Thymus (tissue), 14 donors: ENCODE measurements at places on chromosomes 13 and 19. TPM values are rescaled to one million over a fixed set of nuclear protein-coding genes. Genes with fewer than 3 reads are reported as not detected.

RCBTB2 gene
- 16.7 TPM for total RNA-seq

LACC1 gene
- total RNA-seq, result 5.8 TPM

- H3K4me1 ChIP-seq, result no peaks in the 10 kb centered on the region
- H3K36me3 ChIP-seq, result no peaks in the 10 kb centered on the region
- no peak overlapping the region for H3K27ac ChIP-seq
- DNase-seq, result no peak
- H3K27me3 ChIP-seq, result no peaks in the 10 kb centered on the region
These were observed 21.6 kb downstream of the SERPINE3 start for GRCh38 chr13:51361106-51361505.

DNA sequence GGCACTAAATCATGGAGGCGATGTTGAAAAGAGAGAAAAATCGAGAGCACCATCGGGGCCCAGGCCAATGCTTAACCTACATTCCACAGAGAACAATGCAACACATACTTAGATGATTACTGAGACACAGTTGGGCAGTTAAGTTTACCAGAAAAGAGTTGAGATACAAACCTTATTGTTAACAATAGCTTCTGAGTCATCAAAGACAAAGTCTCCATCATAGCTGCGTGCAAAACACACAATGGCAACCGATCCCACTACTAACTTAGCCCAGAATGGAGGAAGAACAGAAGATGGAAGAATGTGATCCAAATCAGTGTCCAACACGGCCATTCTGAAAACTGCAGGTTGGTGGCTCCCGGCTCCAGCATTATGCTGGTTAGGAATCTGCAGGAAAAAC lies 6.2 kb downstream of the TMTC4 start:
- DNase-seq, result no peak
- peaks cover 7% of the 10 kb centered on the region for H3K4me1 ChIP-seq
- H3K27ac ChIP-seq, result no peak overlapping the region
- peaks cover 19% of the 10 kb centered on the region for H3K36me3 ChIP-seq
- H3K4me3 ChIP-seq, result no peak overlapping the region

GPR183 gene
- total RNA-seq, result 32.4 TPM

CEACAM21 gene
- 4.8 TPM for total RNA-seq

DNA sequence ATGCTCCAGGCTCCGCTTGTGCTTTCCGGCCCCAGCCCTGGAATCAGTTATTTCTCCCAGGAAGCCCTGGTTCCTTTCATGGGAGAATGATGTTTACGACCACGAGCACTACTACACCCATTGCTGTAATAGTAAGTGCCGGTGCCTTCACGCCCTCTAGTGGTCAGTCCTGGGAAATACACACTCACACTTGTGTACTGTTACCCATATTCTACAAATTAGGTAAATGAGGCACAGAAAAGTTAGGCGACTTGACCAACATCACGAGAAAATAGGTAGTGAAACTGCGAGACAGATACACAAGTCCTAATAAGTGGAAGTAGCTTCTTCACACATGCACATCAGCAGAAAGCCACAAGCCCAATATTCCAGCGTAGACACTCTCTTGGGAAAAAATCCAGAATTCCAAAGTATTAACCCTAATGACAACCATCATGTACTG lies 21.7 kb downstream of the CEACAM21 start:
- no peak overlapping the region for H3K4me3 ChIP-seq
- no peaks in the 10 kb centered on the region for H3K4me1 ChIP-seq
- peak; percentile 68 for DNase-seq

NKPD1 gene
- 0.14 TPM for total RNA-seq

- H3K4me3 ChIP-seq, result no peak overlapping the region
- H3K27ac ChIP-seq, result no peak overlapping the region
- H3K4me1 ChIP-seq, result no peaks in the 10 kb centered on the region
- H3K27me3 ChIP-seq, result no peaks in the 10 kb centered on the region
- peaks cover 50% of the 10 kb centered on the region for H3K36me3 ChIP-seq
These were observed 16.9 kb upstream of the C1QTNF9 start for GRCh38 chr13:24292481-24292880.

GRCh38 chr19:47427241-47428176 lies 8.2 kb upstream of the MEIS3 start:
- H3K36me3 ChIP-seq, result no peaks in the 10 kb centered on the region
- peak overlapping the region; percentile 26 for H3K27ac ChIP-seq
- H3K27me3 ChIP-seq, result peaks cover 42% of the 10 kb centered on the region
- no peak overlapping the region for H3K4me3 ChIP-seq
- H3K4me1 ChIP-seq, result peaks cover 26% of the 10 kb centered on the region
- peak; percentile 50 for DNase-seq

DNA sequence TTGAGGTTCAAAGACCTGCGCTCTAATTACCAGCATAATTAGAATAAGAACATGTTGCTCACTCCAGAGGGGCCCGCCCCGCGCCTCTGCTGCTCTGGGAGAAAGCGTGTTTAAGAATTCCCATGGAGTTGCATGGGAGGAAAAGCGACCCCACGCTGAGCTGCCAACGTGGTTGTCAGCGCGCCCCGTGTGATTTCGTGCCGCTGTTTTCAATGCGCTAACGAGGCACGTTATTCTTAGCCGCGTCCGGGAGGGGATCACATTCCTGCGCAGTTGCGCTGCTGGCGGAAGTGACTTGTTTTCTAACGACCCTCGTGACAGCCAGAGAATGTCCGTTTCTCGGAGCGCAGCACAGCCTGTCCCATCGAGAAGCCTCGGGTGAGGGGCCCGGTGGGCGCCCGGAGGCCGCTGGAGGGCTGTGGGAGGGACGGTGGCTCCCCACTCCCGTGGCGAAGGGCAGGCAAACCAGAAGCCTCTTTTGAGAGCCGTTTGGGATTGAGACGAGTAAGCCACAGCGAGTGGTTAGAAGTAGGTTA lies 173.8 kb upstream of the SOX1 start:
- no peak overlapping the region for H3K4me3 ChIP-seq
- no peaks in the 10 kb centered on the region for H3K36me3 ChIP-seq
- H3K27ac ChIP-seq, result no peak overlapping the region
- H3K27me3 ChIP-seq, result peaks cover 8% of the 10 kb centered on the region
- no peak for DNase-seq
- no peaks in the 10 kb centered on the region for H3K4me1 ChIP-seq

- no peaks in the 10 kb centered on the region for H3K36me3 ChIP-seq
- no peaks in the 10 kb centered on the region for H3K4me1 ChIP-seq
- no peak overlapping the region for H3K4me3 ChIP-seq
- peak; percentile 13 for DNase-seq
- H3K27ac ChIP-seq, result no peak overlapping the region
These were observed 26.0 kb upstream of the ZNF331 start for GRCh38 chr19:53511933-53512374.

- no peak overlapping the region for H3K4me3 ChIP-seq
- H3K4me1 ChIP-seq, result no peaks in the 10 kb centered on the region
- no peaks in the 10 kb centered on the region for H3K36me3 ChIP-seq
- H3K27me3 ChIP-seq, result no peaks in the 10 kb centered on the region
- H3K27ac ChIP-seq, result no peak overlapping the region
These were observed 37.6 kb upstream of the RNF113B start for GRCh38 chr13:98214707-98215106.

- H3K27ac ChIP-seq, result no peak overlapping the region
- no peak overlapping the region for H3K4me3 ChIP-seq
These were observed 113.2 kb downstream of the TM9SF2 start for GRCh38 chr13:99614465-99614885.

DNA sequence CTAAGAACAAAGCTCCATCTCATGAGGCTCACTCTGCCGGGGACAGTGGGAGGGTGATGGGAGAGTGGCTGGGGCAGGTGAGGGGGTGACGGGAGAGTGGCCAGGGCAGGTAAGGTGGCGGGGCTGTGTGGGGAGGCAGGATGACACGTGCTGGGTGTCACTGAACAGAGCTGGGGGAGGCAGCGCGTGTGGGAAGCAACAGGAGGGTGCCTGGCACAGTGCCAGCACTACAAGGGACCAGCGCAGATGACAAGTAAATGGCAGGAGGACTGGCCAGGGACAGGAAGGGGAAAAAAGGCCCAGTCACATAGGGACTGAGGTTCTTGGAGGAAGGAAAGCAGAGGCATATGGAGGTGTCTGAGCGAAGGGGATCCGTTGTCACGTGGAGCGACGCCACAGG lies 129.9 kb downstream of the RNF17 start:
- DNase-seq, result no peak
- no peaks in the 10 kb centered on the region for H3K27me3 ChIP-seq
- H3K4me1 ChIP-seq, result no peaks in the 10 kb centered on the region
- no peak overlapping the region for H3K4me3 ChIP-seq

DNA sequence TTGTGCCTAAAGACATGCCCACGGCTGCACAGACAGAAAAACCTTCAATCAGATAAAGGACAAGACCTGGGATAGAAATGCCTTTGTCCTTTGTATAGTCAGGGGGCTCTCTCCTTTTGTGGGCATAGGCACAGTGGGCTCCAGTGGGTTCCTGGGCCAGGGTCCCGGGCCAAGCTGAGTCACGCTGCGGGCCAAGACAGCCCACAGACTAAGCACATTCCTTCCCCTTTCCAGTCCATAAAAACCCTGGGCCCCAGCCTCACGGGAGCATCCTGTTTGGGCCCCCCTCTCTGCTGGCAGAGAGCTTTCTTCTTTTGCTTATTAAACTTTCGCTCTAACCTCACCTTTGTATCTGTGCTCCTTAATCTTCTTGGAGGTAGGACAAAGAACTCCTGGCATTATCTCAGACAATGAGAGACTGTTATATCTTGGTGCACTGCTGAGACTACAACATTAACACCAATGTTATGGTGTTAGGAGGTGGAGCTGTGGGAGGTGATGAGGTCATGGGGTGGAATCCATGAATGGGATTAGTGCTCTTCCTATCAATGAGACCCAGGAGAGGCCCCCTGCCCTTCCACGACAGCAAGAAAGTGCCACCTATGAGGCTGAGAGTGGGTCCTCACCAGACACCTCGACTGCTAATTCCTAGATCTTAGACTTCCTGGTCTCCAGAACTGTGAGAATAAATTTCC lies 20.8 kb upstream of the FBXL3 start:
- no peak overlapping the region for H3K27ac ChIP-seq
- no peaks in the 10 kb centered on the region for H3K27me3 ChIP-seq
- no peak for DNase-seq
- H3K36me3 ChIP-seq, result peaks cover 61% of the 10 kb centered on the region
- no peak overlapping the region for H3K4me3 ChIP-seq

- H3K27me3 ChIP-seq, result no peaks in the 10 kb centered on the region
- no peak overlapping the region for H3K27ac ChIP-seq
- no peak for DNase-seq
These were observed 117.9 kb downstream of the STOML3 start for GRCh38 chr13:38872693-38873092.

ZFP82 gene
- total RNA-seq, result 6.5 TPM

DAND5 gene
- total RNA-seq, result 0.09 TPM

VSTM1 gene
- 1.1 TPM for total RNA-seq

GRCh38 chr13:47628666-47629065 lies 372.4 kb downstream of the SUCLA2 start:
- H3K4me3 ChIP-seq, result no peak overlapping the region
- H3K27ac ChIP-seq, result no peak overlapping the region
- DNase-seq, result no peak
- no peaks in the 10 kb centered on the region for H3K36me3 ChIP-seq
- H3K4me1 ChIP-seq, result no peaks in the 10 kb centered on the region
- no peaks in the 10 kb centered on the region for H3K27me3 ChIP-seq

TMEM221 gene
- total RNA-seq, result 0.19 TPM

EPSTI1 gene
- total RNA-seq, result 66.8 TPM

IGFL1 gene
- total RNA-seq, result 0.99 TPM

RHPN2 gene
- 5.1 TPM for total RNA-seq

GRCh38 chr13:94708031-94708859 lies 4.1 kb downstream of the SOX21 start:
- peaks cover 5% of the 10 kb centered on the region for H3K4me1 ChIP-seq
- no peak overlapping the region for H3K27ac ChIP-seq
- peaks cover 98% of the 10 kb centered on the region for H3K27me3 ChIP-seq
- H3K36me3 ChIP-seq, result no peaks in the 10 kb centered on the region

PLK5 gene
- 0.09 TPM for total RNA-seq

- DNase-seq, result no peak
- H3K36me3 ChIP-seq, result no peaks in the 10 kb centered on the region
- H3K4me3 ChIP-seq, result no peak overlapping the region
These were observed 1.9 kb upstream of the PLPPR3 start for GRCh38 chr19:823565-824121.

DNA sequence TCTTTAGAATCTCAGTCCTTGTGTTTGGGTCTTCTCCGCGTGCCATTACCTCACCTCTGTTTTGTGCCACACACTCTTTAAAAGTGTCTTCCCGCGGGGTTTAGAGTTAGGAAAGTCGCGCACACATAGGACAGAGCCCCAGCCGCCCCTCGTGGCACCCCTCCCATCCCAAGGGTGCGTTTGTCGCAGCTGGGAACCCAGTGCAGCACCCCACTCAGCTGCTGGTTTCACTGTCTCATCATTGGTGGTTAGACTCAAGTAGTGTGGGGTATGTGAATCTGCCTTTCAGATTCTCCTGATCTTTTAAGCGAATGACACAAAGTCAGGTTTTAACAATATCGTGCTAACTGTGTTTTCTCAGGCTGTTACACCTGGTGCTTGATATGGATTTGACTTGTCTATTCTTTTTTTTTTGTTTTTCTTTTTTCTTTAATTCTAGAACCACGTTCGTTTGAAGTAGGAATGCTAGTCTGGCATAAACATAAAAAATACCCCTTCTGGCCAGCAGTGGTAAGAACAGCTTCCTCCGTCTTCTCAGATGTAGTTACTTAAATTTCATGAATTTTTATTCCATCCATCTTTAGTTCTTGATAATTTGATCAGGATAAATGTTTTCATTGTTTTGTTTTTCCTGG lies 19.5 kb upstream of the NDUFS7 start:
- no peak overlapping the region for H3K4me3 ChIP-seq
- H3K4me1 ChIP-seq, result peaks cover 41% of the 10 kb centered on the region
- peaks cover 62% of the 10 kb centered on the region for H3K36me3 ChIP-seq
- H3K27ac ChIP-seq, result peak overlapping the region; percentile 45

ZNF283 gene
- 5.9 TPM for total RNA-seq

SHANK1 gene
- 1.8 TPM for total RNA-seq

DNA sequence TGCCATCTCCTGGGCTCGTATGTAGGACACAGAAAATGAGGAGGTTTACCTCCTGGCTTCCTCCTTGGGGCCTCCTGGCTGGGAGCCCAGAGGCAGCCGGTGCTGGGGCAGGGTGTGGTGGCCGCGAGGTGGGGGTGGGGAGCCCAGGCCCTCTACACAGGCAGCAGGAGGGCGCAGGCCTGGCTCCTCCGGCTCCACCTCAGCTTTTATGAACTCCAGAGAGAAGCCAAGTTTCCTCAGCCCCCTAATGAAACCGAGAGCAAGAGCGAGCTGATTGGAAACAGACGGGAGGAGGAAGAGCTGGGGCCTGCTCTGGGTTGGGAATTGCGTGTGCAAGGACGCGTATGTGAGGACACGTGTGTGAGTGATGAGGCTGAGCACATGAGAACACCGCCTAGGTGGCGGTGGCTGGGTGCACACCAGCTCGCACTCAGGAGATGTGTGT lies 23.1 kb downstream of the LYL1 start:
- peaks cover 38% of the 10 kb centered on the region for H3K27me3 ChIP-seq
- no peak for DNase-seq

- no peak overlapping the region for H3K27ac ChIP-seq
- H3K4me1 ChIP-seq, result no peaks in the 10 kb centered on the region
- no peaks in the 10 kb centered on the region for H3K27me3 ChIP-seq
- H3K4me3 ChIP-seq, result no peak overlapping the region
These were observed 1960.8 kb downstream of the OLFM4 start for GRCh38 chr13:54989418-54989817.
